Vagina (tissue), 2 donors: ENCODE measurements at places on chromosomes 1 and 21.
A peak's percentile ranks its signal among the peaks of the same experiment; 100 is the strongest.

- H3K27me3 ChIP-seq: no peaks in the 10 kb centered on the region
- H3K27ac ChIP-seq: peak overlapping the region; percentile 67
- H3K36me3 ChIP-seq: no peaks in the 10 kb centered on the region
- no peak for DNase-seq
- no peak overlapping the region for H3K4me3 ChIP-seq
These were observed 6.0 kb downstream of the TNN start for GRCh38 chr1:175073633-175074032.

GRCh38 chr1:235648407-235648907 is 1.1 kb downstream of the GNG4 start:
- H3K36me3 ChIP-seq: no peaks in the 10 kb centered on the region
- no peak for DNase-seq
- peaks cover 27% of the 10 kb centered on the region for H3K4me1 ChIP-seq

GRCh38 chr1:41144285-41144684 is 97.8 kb downstream of the SCMH1 start:
- H3K36me3 ChIP-seq: no peaks in the 10 kb centered on the region
- H3K4me1 ChIP-seq: no peaks in the 10 kb centered on the region
- no peaks in the 10 kb centered on the region for H3K27me3 ChIP-seq
- DNase-seq: no peak

GRCh38 chr1:48728584-48728983 is 48.1 kb downstream of the BEND5 start:
- no peak overlapping the region for H3K27ac ChIP-seq
- DNase-seq: no peak
- H3K4me1 ChIP-seq: peaks cover 6% of the 10 kb centered on the region
- no peaks in the 10 kb centered on the region for H3K27me3 ChIP-seq
- no peaks in the 10 kb centered on the region for H3K36me3 ChIP-seq

- peaks cover 49% of the 10 kb centered on the region for H3K4me1 ChIP-seq
- peak overlapping the region; percentile 99 for H3K4me3 ChIP-seq
- no peaks in the 10 kb centered on the region for H3K27me3 ChIP-seq
- peaks cover 4% of the 10 kb centered on the region for H3K36me3 ChIP-seq
- DNase-seq: no peak
These were observed 431 bp downstream of the ARPC5 start for GRCh38 chr1:183635099-183635605.

- H3K27ac ChIP-seq: no peak overlapping the region
- H3K4me3 ChIP-seq: no peak overlapping the region
- H3K4me1 ChIP-seq: peaks cover 10% of the 10 kb centered on the region
- no peaks in the 10 kb centered on the region for H3K27me3 ChIP-seq
- H3K36me3 ChIP-seq: no peaks in the 10 kb centered on the region
- DNase-seq: no peak
These were observed 84.3 kb downstream of the UCK2 start for GRCh38 chr1:165911609-165912281.

GRCh38 chr1:190179817-190180216 is 297.8 kb downstream of the BRINP3 start:
- H3K36me3 ChIP-seq: no peaks in the 10 kb centered on the region
- no peaks in the 10 kb centered on the region for H3K27me3 ChIP-seq
- DNase-seq: no peak
- no peak overlapping the region for H3K27ac ChIP-seq

GRCh38 chr1:159959451-159959850 is 5.4 kb upstream of the SLAMF9 start:
- H3K27me3 ChIP-seq: no peaks in the 10 kb centered on the region
- H3K36me3 ChIP-seq: no peaks in the 10 kb centered on the region
- no peak overlapping the region for H3K27ac ChIP-seq
- no peak overlapping the region for H3K4me3 ChIP-seq
- H3K4me1 ChIP-seq: peaks cover 24% of the 10 kb centered on the region
